ENCODE measurements at places on chromosomes 7 and 10.

GRCh38 chr7:117555260-117555659 is 75.4 kb downstream of the CFTR start:
- DNase-seq, result no peak

DNA sequence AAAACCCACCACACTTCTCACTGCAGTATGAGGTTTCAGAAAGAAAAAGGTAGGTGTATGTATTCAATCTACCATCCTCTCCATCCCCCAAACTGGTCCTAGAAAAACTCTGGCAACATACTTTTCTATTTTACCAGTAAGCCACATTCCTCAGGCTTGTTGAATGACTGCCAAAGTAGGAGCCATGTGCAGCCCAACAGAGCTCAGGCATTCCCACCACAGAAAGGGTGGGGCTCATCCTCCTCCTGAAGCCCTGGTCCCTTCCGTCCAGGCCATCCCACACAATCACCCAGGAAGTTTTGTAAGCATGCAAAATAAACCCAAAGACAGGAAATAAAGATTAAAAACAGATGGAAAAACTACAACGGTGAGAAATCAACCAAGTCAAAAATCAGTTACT is 57.2 kb downstream of the MAD1L1 start:
- DNase-seq, result no peak

DNA sequence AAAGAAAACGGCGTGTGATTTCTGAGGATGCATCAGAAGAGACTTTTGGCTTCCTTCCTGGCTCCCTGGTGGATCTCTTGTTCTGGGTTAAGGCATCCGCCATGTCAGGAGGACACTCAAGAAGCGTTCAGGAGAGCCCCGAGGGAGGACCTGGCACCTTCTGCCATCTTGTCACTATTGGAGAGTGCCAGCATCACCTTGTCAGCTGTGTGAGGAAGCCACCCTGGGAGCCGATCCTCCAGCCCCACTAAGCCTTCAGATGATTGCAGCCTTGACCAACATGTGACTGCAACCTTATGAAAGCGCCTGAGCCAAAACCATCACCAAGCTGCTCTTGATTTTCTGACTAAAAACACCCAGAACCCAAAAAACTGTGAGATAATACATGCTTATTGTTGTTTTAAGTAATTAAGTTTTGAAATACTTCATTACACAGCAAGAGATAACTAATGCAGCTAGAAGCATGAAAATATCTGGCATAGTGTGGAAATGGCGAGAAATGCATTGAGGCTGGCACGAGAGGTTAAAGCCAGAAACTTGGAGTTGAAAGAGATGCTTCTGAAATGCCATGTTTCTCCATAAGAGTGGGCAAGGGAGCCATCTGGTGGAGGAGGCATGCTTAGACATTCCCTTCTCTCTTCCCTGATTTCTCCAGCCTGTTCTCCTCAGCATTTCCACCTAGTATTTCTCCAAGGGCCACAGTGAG is 5.4 kb upstream of the ZFYVE27 start:
- peak; percentile 7 for DNase-seq

DNA sequence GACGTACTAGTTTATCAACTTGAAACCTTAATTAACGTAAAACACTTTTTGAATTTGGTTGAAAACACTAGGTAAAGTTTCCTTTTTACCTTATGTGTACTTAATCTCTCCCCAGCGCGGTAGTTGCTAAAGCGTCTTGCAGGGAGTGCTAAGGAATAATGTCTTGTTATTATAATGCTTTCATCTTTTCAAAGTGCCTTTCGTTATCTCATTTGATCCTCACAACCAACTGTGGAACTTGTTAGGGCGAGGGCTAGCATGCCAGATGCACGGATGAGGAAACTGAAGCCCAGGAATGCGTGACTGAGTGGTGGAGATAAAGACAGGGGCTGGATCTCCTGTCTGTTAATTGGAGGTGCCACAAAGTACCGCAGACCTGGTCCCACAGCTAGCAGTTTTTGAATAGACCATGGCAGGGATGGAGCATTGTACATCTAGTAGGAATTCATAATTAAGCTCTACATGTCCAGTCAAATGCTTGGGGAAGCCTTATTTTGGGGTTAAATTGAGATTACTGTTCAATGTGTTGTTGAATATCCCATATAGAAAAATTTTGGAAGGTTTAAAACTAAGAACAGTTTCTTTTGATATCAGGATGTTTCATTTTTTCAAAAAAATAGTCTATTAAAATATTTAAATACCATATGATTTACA is 234.3 kb downstream of the SH2D4B start:
- DNase-seq, result no peak

GRCh38 chr7:99219985-99220384 is 12.1 kb upstream of the KPNA7 start:
- no peak for DNase-seq

DNA sequence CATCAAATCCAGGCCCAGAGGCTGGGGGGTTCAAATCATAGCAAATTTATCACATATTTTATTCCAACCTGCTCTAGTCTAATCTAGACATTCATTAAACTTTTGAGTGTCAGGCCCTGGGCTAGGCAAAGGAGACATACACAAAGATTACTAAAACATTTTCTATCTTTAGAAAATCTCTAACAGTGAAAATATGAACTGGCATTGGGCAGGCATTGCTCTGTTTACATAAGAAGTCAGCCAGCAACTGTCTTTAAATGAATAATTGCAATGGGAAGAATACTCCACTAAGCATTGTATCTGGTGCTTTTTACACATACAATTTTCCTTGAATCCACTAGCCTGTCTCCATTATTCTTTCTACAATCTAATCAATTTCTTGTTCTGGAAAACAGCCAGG is 222.5 kb upstream of the LRRN3 start:
- DNase-seq, result no peak

DNA sequence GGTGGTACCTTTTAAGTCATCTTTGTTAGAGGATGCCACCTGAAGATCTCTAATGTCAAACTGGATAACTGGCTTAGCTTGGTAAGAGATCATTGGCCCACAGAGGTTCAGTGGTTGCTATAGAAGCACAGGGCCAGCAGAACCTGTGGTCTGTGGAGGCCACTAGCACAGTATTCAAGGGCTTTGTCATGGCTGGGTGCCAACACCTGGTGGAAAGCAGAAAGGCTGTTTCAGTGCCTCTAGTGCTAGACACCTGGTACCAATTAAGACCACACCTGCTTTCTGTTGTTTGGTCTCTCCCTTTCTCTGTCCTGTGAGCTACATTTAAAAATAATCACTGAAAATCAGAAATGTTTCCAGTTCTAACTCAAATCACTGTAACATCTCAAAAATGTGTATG is 10.0 kb upstream of the PCGF5 start:
- no peak for DNase-seq

GRCh38 chr10:83983578-83984255 is 155.6 kb upstream of the GHITM start:
- DNase-seq, result no peak

DNA sequence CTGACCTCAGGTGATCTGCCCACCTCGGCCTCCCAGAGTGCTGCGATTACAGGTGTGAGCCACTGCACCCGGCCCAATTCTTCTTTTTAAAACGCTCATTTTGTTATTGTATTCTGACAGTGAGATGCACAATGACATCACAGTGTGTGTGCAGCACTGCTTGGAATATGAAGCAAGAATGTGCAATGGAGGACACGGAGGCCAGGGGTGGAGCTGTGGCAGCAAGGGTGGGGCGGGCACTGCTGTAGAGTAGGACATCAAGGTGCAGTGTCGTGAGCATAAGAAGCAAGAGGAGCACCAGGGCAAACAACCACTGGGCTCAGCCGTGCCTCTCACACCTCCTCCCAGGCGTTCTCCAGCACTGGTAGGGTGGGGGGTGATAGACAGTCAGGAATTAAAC is 26.8 kb upstream of the GRID1 start:
- DNase-seq, result no peak

GRCh38 chr7:46939558-46939957 is 642.4 kb downstream of the TNS3 start:
- no peak for DNase-seq

DNA sequence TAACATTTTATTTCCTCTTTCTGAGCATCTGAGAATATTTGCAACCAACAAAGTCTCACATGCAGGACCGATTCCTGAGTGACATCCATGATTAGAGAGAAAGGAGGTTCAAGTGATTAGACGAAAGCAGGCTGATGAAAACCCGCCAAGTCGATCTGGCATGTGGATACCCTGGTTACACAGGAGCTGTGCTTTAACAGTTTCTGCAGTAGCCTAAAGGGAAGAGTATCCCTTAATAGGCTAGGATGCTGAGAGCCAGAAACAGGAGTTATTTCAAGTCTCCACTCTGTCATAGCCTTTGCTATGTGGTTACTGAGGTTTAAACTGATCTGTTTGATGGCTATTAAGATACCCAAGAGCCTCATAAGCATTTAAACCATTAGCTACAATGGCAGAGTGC is 82.5 kb downstream of the PRKCQ start:
- DNase-seq, result no peak

GRCh38 chr10:88833723-88834122 is 17.9 kb downstream of the ANKRD22 start:
- DNase-seq, result no peak

- DNase-seq, result no peak
These were observed 19.6 kb upstream of the EFCAB10 start for GRCh38 chr7:105600720-105601550.

DNA sequence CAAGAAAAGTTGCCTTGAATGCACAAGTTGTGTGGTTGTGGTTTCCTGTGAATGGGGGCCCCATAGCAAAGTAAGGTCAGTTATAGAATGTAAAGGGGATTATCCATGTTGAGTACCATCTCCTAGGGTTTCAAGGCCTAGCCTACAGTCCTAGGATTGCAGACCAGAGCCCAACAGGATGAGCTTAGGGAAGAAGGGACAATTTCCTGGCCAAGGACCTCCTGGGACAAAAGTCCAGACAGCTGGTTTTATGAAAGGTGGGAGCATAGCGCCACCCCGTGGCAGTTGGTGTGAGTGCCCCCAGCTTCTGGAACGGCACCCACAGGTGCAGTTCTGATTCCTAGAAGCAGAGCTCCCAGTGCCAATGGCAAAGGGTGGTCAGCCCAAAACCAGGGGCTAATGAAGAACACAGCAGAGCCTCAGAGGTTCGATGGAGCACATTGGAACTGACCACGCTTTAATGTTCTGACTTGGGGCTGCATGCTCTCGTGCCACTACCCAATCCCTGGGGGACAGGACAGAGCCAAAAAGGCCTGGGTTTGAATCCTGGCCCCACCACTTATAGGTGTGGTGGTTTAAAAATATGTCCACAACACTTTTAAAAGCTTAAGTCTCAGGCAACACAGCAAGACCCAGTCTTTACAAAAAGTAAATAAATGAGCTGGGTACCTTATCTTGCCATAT is 25.8 kb upstream of the TMEM120A start:
- peak; percentile 48 for DNase-seq

DNA sequence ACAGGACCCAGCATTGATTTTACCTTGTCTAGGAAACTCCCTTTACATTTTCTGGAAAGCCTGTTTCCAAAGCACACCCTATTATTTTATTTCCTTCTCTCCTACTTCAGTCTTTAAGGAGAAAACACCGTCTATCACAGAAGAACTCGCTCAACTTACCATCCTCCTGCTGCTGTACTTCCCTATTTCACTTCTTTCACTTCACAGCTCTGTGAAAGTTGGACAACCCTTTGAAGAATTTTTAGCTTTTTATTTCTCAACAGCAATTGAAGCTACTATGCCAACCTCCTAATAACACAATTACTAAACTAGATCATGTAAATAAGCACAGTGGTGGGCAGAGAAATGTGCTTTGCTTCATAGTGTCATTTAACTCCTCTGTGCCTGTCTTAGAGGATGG is 166.5 kb downstream of the TFEC start:
- DNase-seq, result no peak

DNA sequence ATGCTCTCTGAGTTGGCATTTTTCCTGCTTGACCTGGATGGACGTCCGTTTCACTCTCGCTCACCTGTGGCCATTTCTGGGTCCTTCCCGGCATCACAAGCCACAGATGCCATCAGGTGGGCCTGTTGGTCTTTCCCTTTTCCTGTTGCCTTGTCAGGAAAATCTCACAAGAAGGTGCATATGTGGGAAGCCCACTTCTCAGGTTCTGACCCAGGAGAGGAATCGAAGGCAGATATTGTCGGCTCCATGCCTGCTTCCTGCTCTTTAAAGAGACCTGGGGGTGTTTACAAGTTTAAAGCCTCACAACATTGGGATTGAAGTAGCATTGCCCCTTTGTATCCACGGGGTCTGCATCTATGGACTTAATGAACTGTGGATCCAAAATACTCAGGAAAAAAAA is 357.9 kb downstream of the RPS24 start:
- no peak for DNase-seq

- no peak for DNase-seq
These were observed 6.9 kb upstream of the BPGM start for GRCh38 chr7:134639683-134640279.

- DNase-seq, result no peak
These were observed 37.6 kb downstream of the FHIP2A start for GRCh38 chr10:114859222-114859621.

DNA sequence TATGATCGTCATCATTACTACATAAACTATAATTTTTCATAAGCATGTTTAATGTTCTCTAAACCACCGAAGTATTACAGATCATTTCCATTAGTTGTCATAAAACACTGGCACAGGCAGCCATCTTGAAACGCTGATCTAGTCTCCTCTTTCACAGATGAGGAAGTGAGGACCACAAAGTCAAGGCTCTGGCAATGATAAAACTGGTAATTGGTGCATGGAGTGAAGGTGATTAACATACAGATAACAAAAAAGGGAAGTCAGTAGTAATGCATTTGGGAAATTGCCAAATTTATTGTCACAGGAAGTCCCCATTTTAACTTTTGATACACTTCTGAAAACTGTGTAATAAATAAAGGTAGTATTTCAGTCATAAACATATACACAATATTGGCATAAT is 49.3 kb downstream of the FBXL13 start:
- DNase-seq, result no peak

DNA sequence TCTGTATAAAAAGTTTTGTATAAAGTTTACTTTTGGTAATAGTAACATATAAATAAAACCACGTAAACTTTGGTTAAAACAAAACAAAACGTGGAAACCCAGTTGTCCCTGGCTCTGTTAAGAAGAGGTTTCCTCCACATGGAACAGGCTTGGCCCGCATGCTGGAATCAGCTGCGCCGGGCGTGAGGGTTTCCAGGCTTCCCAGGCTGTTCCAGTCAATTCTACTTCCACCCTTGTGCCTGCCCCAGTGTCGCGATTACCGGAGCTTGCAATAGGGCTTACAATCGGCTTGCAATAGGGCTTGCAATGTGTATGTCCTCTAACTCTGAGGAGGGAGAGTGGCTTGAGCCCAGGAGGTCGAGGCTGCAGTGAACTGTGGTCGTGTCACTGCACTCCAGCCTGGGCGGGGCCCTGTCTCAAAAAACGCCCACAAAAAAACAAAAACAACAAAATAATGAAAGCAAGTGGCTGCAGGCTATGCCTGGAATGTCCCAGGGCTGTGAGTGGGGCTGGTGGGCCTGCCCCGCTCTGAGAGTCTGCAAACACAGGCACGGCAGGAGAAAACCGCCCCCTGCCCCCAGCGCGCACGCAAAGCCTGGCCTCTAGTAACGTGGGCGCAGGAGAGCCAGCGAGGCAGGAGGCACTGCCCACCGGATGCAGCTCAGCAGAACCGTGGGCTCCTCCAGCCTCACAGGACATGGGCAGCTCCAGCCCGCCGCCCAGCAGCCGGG is 16.3 kb downstream of the CYP2W1 start:
- no peak for DNase-seq
